ENCODE measurements at places on chromosomes 12 and 14. TPM values are rescaled to one million over a fixed set of nuclear protein-coding genes. Genes with fewer than 3 reads are reported as not detected.

- peak; percentile 100 for DNase-seq
These were observed 44.5 kb downstream of the PSMA6 start for GRCh38 chr14:35336494-35337268.

- DNase-seq, result peak; percentile 66
These were observed 36.7 kb upstream of the GNG2 start for GRCh38 chr14:51823706-51824105.

DNA sequence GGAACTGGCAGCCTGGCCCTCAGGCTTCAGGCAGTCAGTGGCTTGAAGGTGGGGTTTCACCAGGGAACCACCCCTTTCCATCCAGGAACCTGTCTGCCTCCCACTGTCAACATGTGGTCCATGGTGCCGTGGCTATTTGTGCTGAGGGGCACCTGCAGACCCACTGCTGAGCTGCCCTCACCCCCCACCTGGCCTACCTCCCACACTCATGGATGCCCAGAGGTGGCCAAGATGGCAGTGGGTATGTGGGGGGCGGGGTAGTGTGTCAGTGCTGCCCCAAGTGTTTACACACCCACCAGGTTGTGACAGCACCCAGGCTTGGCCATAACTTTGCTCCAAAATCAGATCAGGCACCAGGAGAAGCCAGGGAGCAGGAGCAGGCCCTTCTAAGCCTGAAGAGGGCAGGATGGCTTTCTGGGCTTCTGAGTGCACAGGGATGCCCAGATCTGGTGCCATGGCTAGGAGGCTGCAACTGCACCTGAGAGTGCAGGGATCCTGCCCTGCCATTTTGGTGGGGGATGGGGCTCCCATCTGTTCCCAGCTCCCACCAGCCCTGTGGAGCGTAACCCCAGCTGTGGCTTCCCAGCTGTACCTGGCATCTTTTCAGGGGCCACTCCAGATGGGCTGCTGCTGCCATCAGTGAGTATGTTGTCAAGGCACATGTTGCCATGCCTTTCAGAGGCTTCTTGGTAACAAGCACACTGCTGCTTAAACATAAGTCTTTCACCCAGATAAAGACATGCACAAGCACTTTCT, 263.9 kb downstream of the LRIG3 start:
- no peak for DNase-seq

The KRT6B gene
- not detected for total RNA-seq

The SLCO1C1 gene
- total RNA-seq, result 0.32 TPM

GRCh38 chr12:128909653-128910052, 56.4 kb downstream of the GLT1D1 start:
- no peak for DNase-seq

DNA sequence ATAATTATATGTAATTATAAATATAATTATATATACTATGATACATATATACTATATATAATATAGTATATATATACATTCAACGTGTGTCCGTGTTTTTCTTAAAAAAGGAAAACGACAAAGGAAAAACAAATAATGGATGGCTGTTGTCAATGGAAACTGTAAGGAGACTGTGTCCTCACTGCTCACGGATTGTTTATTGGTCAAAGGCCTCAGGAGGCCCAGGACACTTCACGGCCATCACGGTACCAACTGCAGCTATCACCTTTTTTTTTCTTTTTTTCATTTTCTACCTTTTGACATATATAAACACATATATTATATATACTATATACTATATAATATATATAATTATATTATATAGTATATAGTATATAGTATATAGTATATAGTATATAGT, 113.4 kb downstream of the SPTSSA start:
- no peak for DNase-seq

The GDF11 gene
- 3.9 TPM for total RNA-seq

DNA sequence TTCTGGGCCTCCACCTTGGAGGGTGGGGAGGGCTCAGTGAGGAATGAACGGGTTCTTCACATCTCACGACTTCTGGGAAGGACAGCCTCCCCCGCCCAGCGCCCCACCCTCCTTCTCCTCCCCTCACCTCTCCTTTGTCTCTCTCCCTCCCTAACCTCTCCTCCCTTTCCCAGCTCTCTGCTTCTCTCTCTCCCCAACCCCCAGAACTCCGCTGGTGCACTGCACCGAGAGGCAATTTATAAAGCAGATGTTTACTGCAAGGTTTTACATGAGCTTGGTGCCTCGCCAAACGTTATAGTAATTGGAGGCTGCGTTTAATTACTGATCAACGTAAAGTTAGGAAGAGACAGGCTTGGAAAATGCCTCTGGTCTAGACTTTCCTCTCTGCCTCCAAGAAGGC, 42.9 kb upstream of the FAM222A start:
- DNase-seq, result no peak

- DNase-seq, result no peak
These were observed 6.6 kb downstream of the ASPG start for GRCh38 chr14:104091927-104092771.

The CLEC1A gene
- total RNA-seq, result not detected

GRCh38 chr14:93322929-93323599, 9.8 kb downstream of the BTBD7 start:
- no peak for DNase-seq

Data from fibroblast of villous mesenchyme (primary cell).